ENCODE measurements at places on chromosomes 1 and 21.

- peak; percentile 39 for DNase-seq
These were observed 138.9 kb downstream of the ACTL8 start for GRCh38 chr1:17893891-17894631.

GRCh38 chr1:26998429-26999300 is 5.2 kb downstream of the TRNP1 start:
- no peak for DNase-seq

- peak; percentile 79 for DNase-seq
These were observed 213.7 kb downstream of the PBX1 start for GRCh38 chr1:164772635-164773034.

- no peak for DNase-seq
These were observed 4.1 kb downstream of the GSTM5 start for GRCh38 chr1:109716121-109716520.

DNA sequence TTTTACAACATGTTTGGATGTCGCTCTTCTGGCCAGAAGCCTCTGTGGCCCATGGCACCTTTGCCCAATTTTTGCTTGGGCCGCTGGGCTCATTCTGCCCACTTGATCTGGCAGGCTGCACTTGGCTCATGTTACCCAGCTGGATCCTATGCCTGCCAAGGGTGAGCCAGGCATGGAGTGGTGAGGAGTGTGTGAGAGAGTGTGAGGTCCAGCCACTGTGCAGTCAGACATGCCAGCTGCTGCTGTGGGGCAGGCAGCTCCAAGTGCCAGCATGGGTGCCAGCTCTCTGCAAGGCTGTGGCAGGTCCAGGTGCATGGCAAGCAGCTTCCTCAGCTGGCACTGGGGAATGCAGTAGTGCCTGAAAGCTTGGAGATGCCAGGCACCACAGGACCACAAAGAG is 71.0 kb downstream of the EBNA1BP2 start:
- DNase-seq = no peak

Measured in tibial artery (tissue), 4 donors.